ENCODE measurements at places on chromosomes 16 and 17.

DNA sequence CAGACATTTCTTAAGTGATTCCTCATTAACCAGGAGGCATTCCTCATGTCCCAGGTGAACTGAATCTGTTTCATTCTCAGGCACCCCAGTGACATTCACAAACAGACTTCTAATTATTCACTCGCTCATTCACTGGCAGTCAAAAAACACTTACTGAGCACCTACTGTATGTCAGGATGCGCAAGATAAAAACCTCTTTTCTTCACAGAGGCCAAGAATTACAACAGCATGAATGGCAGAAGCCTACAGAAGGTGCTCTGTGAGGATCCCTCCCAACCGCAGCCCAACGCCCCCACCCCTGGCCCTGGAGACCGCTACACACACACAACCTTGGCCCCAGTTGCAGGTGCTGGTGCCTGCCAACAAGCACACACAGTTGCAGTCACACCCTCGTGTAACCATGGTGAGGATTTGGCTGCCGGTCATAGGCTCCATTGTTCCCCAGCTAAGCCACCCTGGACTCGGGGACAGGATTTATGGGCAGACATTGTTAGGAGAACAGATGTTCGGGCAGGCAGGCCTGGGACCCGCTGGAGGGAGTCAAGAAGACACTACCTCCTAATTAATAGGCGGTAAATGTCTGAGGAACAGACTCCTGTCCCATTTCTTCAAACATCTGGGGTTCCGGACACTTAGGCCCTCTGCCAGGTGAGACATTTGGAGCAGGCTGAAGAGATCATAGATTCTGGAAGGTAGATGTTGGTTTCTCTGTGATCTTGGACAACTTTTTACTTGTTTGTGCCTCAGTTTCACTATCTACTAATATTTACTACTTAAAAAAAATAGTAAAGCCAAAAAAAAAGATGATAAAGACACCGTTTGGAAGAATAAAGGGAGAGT, 43.2 kb downstream of the CUEDC1 start:
- DNase-seq: peak; percentile 93

GRCh38 chr17:64084940-64085649, 44.8 kb downstream of the ERN1 start:
- no peak for DNase-seq

- no peak for DNase-seq
Observed at GRCh38 chr17:70855401-70856054, 686.2 kb downstream of the KCNJ2 start.

GRCh38 chr16:62036101-62036801, at the start of gene CDH8:
Gene CDH8 (minus strand): TSS chr16:62036438. CDS start chr16:62021403, 15,035 bp downstream.
- no peak for DNase-seq

- no peak for DNase-seq
Observed at GRCh38 chr16:57403965-57404817, at the start of gene CCL17. Gene CCL17 (plus strand): TSS chr16:57404767. CDS start chr16:57413933, 9,166 bp downstream.

DNA sequence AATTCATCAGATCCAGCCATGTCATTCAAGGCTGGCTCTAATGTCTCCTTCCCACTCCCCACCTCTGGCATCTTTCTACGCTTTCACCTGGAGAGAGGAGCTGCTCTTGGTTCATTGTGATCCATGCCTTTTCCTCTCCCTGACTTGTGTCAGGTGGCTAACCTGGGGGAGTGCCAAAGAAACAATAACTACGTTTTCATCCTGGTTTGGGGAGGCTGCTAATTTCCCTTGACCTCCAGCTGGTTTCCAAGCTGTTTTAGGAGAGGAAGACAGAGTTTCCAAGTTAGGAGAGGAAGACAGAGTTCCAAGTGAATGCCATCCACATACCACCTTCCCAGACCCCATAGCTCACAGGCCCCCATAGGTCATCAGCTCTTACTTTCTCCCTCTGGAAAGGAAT, 40.0 kb upstream of the HLF start:
- no peak for DNase-seq
